ENCODE measurements at places on chromosomes 5 and 9.

DNA sequence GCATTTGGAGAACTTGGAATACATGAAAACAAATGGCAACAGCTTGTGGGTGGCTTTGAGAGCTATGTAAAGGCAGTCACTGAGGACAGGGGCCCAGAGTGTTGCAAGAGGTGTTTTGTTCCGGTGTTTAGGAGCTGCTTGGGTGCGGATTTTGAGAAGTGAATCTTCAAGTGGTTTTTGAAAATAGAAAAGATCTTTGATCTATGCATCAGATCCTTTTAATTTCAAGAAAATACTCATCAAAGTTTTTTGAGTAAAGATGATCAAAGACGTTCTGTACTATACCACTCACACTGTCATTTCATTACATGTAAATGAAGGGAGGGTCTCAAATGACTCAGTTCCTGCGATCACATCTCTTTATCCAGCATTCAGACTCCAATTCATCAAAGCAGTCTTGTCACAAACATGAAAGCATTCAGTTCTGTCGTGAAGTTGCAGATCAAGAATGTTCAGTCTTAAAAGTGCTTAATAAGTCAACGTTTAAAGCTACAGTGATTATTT lies 112.5 kb downstream of the WDR41 start:
- DNase-seq, result no peak

GRCh38 chr5:130002876-130003275 lies 98.6 kb downstream of the CHSY3 start:
- no peak for DNase-seq

DNA sequence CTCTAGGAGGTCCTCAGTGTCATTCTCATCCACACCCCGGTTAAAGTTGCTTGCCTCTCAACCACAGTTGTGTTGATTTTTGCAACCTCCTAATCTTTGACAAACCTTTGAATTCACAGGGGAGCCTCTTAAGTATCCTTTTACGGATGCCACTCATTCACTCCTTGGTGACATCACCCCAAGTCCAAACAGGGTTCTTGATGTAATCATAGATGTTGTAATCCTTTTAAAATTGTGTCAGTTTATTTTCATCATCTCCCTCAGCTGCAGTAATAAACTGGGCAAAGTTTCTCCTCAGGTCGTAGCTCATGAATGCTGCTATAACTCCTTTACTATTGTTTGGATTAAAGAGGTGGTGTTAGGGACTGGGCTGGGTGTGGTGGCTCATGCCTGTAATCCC lies 637.2 kb upstream of the NUDT12 start:
- DNase-seq, result no peak

- DNase-seq, result no peak
Measured at GRCh38 chr5:151095341-151096000, 14.6 kb upstream of the TNIP1 start.

- DNase-seq, result peak; percentile 70
Measured at GRCh38 chr5:178069909-178070308, 43.4 kb upstream of the N4BP3 start.

GRCh38 chr5:56303511-56303910 lies 70.4 kb upstream of the ANKRD55 start:
- no peak for DNase-seq

- DNase-seq, result peak; percentile 35
Measured at GRCh38 chr5:141567513-141568117, 51.2 kb downstream of the DIAPH1 start.

DNA sequence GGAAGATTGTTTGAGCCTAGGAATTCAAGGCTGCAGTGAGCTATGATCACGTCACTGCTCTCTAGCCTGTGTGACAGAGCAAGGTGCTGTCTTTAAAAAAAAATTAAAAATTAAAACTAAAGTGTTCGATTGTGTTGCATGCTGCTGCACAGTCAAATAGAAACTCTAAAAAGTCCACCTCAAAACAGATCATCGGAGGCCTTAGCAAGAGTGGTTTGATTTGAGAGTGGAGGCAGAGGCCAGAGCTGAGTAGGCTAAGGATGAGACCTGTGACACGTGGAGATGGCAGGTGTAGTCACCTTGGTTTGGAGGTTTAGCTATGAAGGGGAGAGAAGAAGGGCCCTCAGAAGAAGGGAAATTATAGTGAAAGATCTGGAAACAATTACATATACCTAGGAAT lies 2.8 kb upstream of the PTPDC1 start:
- DNase-seq, result no peak

- no peak for DNase-seq
Measured at GRCh38 chr9:24881361-24881760, 335.7 kb upstream of the IZUMO3 start.

- no peak for DNase-seq
Measured at GRCh38 chr9:33794560-33794959, 801 bp upstream of the PRSS3 start.

GRCh38 chr5:64665243-64665642 lies 25.1 kb upstream of the SHISAL2B start:
- DNase-seq, result no peak

- no peak for DNase-seq
Measured at GRCh38 chr5:145943674-145944121, 7.3 kb downstream of the SH3RF2 start.

DNA sequence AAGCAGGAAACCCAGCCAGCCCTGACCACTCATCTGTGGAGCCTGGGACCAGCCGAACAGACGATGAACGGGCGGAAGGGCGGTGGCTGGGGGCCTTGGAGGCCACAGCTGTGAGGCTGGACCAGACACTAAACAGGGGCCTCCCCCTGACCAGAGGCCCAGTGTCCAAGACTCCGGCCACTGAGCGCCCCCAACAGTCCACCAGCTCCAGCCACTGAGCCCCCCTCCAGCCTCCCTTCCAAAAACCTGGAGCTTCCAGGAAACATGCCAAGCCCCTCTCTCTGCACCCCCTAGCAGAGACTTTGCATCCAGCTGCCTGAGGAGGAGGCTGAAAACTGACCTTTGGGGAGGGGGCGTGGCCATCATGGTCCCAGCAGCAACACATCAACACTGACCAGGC lies 23.2 kb downstream of the CNTFR start:
- no peak for DNase-seq

GRCh38 chr5:45623832-45624231 lies 72.3 kb downstream of the HCN1 start:
- no peak for DNase-seq

GRCh38 chr9:135455401-135456030 lies 24.1 kb upstream of the PPP1R26 start:
- DNase-seq, result no peak

- DNase-seq, result no peak
Measured at GRCh38 chr5:54261596-54261995, 48.8 kb downstream of the ARL15 start.

- no peak for DNase-seq
Measured at GRCh38 chr5:90598293-90598692, 39.7 kb downstream of the ADGRV1 start.

DNA sequence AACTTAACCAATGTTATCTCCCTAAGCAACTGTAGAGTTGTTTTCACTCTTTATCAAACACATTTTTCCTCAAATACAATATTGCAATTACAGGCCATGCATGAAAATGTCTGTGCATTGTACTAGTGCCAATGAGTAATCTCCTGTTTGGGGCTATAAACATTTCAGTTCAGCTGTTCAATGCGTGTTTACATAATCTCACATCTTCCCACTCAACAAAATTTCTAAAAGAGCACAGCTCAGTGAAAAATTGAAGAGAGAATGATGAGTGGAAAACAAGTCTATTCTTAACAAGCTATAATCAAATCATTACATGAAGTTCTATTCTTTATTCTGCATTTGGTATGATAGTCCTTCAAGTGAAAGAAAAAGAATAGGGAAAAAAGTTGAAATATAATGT lies 780.5 kb upstream of the CDH9 start:
- DNase-seq, result no peak

DNA sequence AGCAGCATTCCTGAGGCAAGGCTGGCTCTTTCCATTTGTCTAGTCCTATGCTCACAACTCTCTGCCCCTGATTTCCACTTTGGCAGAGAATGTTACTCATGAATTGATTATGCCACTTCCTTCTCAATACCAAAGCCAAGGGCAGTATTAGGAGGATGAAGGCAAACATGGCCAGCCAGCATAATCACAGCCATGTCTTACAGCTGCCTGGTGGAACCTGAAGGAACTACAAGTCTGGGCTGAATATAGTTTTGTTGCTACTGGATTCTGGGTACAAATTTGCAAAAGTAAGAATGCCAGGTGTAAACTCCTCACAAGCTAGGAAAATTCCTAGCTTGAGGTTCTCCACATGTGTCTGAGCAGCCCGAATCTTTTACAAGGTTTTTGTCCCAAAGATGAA lies 4.2 kb downstream of the SIL1 start:
- DNase-seq, result no peak

GRCh38 chr5:125277494-125278154 lies 531.2 kb upstream of the ZNF608 start:
- DNase-seq, result no peak

DNA sequence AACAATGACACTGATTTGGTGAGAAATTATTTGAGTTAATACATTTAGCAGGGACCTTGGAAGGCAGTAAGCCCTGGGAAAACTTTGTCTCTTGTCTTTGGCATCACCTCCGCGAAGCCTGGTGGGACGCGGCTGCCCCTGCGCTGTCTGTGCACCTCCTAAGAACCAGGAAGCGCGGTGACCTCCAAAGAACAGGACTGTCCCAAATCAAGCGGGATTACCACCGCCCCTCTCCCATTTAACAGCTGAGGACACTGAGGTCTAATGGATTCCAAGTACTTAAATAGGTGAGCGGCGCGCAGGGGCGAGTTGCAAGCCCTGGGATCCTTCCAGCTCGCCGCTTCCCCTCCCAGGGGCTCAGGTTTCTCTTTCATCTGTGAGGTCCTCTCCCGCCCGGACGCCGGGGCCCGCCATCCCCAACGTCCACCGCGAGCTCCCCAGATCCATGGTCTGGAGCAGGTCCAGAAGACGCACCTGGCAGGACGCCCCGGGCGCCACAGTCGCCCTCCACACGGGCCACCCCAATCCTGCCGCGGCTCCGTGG lies 432 bp downstream of the STARD4 start:
- no peak for DNase-seq

GRCh38 chr9:16458696-16459420 lies 411.6 kb downstream of the BNC2 start:
- DNase-seq, result no peak

- no peak for DNase-seq
Measured at GRCh38 chr5:175922192-175922885, 45.8 kb downstream of the THOC3 start.

DNA sequence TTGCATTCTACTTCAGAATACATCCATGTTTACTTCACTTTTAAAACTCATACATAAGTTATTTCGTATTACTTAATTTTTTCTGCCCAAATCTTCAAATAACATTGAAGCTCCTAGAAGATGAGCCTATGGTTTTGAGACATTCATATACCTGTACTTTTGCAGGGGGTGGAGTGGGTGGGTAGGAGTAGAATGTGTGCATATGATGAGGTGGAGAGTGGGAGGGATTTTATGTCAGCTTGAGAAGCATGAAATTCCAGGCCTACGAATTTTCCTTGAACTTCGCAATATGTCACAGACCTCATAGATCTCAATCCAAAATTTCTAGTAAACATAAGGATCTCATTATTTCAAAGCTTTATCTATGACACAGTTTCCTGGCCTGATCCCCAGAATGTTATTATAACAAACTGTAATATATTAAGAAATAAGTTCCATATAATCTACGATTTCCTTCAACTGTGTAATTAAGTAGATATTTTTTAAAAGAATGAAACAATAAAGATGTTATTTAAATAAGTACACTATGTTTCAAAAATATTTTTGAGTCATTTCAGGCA lies 19.7 kb upstream of the MOB3B start:
- DNase-seq, result no peak

GRCh38 chr5:65819905-65820240 lies 97.9 kb downstream of the NLN start:
- no peak for DNase-seq

- peak; percentile 6 for DNase-seq
Measured at GRCh38 chr5:127849891-127850290, 146.7 kb downstream of the CCDC192 start.

GRCh38 chr5:109654455-109654854 lies 35.3 kb upstream of the MAN2A1 start:
- no peak for DNase-seq

GRCh38 chr9:115241641-115242040 lies 123.7 kb upstream of the TNC start:
- DNase-seq, result no peak

- DNase-seq, result no peak
Measured at GRCh38 chr9:124665391-124666058, 105.6 kb downstream of the NR6A1 start.

All from ELF-1 (cell line).